ENCODE measurements at places on chromosomes 2 and 18.

GRCh38 chr2:43438858-43439655, 156.8 kb downstream of the THADA start:
- no peak for DNase-seq

GRCh38 chr2:75627902-75628504, 18.6 kb upstream of the MRPL19 start:
- no peak for DNase-seq

DNA sequence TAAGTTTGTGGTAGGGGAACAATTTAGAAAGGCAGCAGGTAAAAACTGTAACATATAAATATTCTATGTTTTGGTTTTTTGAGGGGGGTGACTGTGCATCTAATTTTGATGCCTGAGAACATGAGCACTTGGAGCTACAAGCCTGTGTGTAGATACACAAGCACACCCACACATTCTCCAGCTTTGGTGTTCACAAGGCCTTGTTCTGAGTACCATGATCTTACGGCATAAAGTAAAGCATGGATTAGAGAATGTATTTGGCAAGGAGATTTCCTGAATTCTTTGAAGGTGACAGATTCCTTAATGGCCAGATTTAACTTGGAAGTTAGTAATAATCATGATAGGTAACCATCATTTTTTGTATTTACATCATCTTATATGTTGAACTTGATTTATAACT, 42.7 kb downstream of the MAP3K20 start:
- no peak for DNase-seq

DNA sequence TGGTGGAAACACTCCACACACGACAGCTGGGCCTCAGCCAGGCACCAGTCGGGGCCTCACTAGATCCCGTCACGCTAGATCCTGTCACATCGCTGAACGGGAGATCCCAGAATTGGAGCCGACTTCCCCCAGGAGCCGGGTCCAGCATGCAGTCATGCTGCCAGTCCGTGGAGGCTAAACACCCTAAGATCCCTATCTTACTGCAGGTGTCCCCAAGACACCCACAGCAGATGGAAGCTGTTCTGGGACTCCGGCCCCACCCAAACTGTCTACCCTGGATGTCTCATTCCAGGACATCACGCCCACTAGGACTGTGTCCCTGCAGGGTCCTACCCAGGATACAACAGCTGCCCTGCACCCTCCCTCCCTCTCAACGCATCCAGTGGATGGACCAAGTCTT, 23.4 kb downstream of the ZNF516 start:
- DNase-seq, result no peak

GRCh38 chr2:210561475-210561874, 5.1 kb downstream of the CPS1 start:
- no peak for DNase-seq

DNA sequence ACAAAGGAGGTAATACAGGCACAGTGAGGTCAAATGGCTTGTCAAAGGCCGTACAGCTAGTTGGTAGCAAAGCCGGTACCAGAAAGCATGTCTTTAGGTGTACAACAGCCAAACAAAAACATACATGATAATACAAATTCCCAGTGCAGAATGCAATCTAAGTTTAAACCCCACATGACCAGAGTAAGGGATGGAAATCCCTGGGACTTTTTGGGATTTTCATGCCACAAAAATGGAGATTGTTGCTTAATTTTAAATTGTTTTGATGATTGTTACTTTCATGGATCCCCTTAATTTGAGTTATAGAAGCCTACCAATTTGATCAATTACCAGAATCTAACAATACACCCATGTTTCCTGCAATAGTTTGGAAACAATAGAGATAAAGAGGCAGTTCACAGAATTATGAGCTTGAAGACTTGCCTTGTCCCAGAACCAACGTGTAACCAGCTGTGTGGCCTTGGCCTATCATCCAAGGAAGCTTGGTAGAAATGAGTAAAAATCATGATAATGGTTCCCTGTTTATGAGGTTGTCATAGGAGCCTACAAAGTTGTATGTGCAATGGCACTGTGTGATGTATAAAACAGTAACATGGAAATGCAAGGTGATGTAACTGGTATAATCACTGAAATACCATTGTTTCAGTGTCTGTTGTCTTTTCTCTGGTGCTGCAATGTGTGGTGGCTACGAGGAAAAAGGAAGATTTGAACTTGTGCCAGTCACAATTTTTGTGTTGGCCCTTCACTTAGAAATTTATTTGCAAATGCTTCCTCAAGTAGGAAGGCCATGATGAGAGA, 85.3 kb downstream of the ZEB2 start:
- DNase-seq, result no peak

DNA sequence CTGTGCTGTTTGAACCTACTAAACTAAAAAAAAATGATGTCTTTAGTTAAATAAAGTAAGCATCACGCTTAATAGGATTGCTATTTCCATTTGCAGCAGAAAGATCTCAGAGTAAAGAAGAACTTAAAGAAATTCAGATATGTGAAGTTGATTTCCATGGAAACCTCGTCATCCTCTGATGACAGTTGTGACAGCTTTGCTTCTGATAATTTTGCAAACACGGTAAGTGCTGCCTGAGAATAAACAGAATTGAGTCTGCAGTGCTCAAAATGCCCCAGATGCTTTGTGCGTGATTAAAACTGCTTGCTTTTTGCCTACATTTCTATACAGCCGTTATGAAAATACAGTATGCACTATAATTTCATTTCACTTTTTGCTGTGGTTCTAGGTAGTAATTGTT, 3.9 kb downstream of the CDCA7 start:
- no peak for DNase-seq

DNA sequence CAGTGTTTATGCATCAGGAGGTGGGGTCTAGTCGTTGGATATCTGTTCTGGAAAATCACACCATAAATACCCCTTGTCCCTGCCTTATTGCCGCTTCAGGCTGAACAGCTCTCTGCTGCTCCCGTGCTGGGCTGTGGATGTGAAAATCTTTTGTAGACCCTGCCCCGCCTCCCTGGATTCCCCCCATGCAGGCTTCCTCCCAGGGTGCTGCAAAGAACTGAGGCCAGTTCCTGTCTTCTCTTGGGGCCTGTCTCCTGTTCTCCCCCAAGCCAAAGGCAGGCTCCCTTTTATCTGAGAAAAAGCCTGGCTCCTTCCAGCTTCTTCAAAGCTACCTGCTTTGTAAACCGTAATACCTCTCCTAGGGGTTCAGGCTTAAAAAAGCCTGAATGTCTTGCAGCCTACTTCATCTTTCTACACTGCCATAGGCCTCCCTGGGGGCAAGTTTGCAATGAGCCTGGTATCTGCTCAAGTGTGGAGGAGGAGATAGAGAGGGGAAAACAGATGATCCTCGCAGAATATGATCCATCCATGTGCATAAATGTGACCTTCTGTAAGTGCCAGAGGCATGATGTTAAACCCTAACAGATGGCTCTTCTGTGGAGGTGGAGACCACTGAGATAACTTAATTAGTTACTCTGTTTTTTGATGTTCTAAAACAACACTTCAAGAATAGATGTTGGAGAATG, 55.3 kb downstream of the VWA3B start:
- DNase-seq, result no peak

DNA sequence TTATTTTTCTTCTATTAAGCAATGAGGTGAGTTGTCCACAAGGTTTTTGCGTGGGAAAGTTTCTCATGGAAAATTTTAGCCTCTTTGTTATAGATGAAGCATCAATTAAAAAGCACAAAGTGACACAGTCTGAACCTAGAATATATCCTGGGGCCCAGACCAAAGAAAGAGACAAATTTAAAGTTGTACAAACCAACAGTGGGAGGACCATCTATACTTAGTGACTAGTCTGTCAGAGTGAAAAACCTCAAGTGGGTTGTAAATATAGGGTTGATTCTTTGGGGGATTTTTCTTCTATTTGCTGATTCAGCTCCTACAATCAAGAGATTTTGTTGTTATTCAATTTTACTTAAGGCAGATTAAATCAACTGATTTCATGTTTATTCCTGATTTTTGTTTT, 256.2 kb downstream of the SATB2 start:
- DNase-seq, result no peak

- DNase-seq, result no peak
Measured at GRCh38 chr2:62931536-62931935, 119.1 kb upstream of the OTX1 start.

- no peak for DNase-seq
Measured at GRCh38 chr2:84247532-84247931, 211.5 kb downstream of the SUCLG1 start.

DNA sequence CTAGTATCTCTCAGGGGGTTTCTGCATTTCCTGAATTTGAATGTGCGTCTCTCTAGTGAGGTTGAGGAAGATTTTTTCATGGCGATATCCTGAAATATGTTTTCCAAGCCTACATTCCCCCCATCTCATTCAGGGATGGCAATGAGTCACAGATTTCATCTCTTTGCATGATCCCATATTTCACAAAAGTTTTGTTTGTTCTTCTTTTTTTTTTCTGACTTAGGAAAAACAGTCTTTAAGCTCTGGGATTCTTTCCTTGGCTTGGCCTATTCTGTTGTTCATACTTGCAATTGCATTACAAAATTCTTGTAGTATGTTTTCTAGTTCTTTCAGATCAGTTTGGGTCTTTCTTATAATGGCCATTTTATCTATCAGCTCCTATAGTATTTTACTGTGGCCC, 136.5 kb downstream of the DSEL start:
- DNase-seq, result no peak

DNA sequence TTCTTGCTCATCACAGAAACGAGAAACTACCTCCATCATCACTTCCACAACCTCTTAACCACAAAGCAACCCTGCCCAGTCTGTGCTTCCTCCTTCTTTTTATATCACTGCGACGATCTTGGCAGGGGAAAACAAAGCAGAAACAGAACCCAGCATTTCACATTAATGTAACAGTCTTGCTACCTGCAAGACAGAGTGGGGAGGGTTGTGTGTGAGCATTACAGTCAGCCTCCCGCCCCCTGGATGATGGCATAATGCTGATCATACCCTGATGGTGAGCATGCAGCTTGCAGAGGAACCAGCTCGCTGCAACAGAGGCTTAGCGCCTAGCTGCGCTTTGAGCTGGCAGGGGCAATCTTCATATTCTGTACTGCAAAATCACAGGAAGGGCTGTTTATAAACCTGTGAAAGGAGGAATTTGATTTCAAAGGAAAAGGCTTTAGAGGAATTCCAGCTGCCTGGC, 376.1 kb downstream of the IRS1 start:
- DNase-seq, result peak; percentile 4

GRCh38 chr2:180728928-180729559, 251.4 kb upstream of the UBE2E3 start:
- no peak for DNase-seq

Measured in activated T-helper 1 cell treated with Interleukin-2 at 50 U/mL for 16 hours (primary cell).